WTC11 (cell line): ENCODE measurements at places on chromosomes 1 and 21. TPM values are rescaled to one million over a fixed set of nuclear protein-coding genes. Genes with fewer than 3 reads are reported as not detected.

FAM151A gene
- 0.11 TPM in 1 of 3 replicates, not detected in the others for total RNA-seq

TXNDC12 gene
- total RNA-seq = 80.6 to 89.2 TPM (median 80.9 TPM) in 3 replicates

NCF2 gene
- 0.25 to 0.52 TPM (median 0.41 TPM) in 3 replicates for total RNA-seq

ABCD3 gene
- total RNA-seq = 22.3 to 27.2 TPM (median 23.5 TPM) in 3 replicates

TMEM200B gene
- 19.1 to 22.6 TPM (median 22.1 TPM) in 3 replicates for total RNA-seq

PLA2G5 gene
- total RNA-seq = 0.30 TPM in 1 of 3 replicates, not detected in the others

CLEC20A gene
- total RNA-seq = not detected in 3 replicates

NRAS gene
- total RNA-seq = 53.5 to 63.4 TPM (median 59.0 TPM) in 3 replicates

PPM1J gene
- total RNA-seq = 19.3 to 23.5 TPM (median 22.6 TPM) in 3 replicates

HCRTR1 gene
- total RNA-seq = 0.13 to 0.23 TPM (median 0.14 TPM) in 3 replicates

S100A8 gene
- 1.4 TPM in 1 of 3 replicates, not detected in the others for total RNA-seq

KRTAP7-1 gene
- total RNA-seq = not detected in 3 replicates

FCRL1 gene
- not detected in 3 replicates for total RNA-seq

PODN gene
- total RNA-seq = 0.23 to 0.48 TPM (median 0.30 TPM) in 3 replicates

WNT9A gene
- total RNA-seq = 1.1 to 1.5 TPM (median 1.3 TPM) in 3 replicates

NECAP2 gene
- 29.8 to 33.9 TPM (median 30.4 TPM) in 3 replicates for total RNA-seq

RGSL1 gene
- total RNA-seq = not detected in 3 replicates

IL22RA1 gene
- total RNA-seq = 0.14 to 0.28 TPM (median 0.25 TPM) in 3 replicates

OR2M3 gene
- total RNA-seq = not detected in 3 replicates

CYP4A22 gene
- not detected in 3 replicates for total RNA-seq

TEKT2 gene
- total RNA-seq = 1.9 to 2.5 TPM (median 2.0 TPM) in 3 replicates

EPS8L3 gene
- 0.17 to 0.41 TPM in 2 of 3 replicates, not detected in the other for total RNA-seq

CYP4A11 gene
- total RNA-seq = 0.11 to 0.53 TPM (median 0.23 TPM) in 3 replicates

HOOK1 gene
- total RNA-seq = 33.8 to 45.9 TPM (median 43.9 TPM) in 3 replicates

TRIM45 gene
- total RNA-seq = 11.8 to 17.7 TPM (median 15.7 TPM) in 3 replicates

FMO5 gene
- 1.6 to 3.3 TPM (median 1.7 TPM) in 3 replicates for total RNA-seq

TFB2M gene
- 16.1 to 17.3 TPM (median 16.5 TPM) in 3 replicates for total RNA-seq
